ENCODE measurements at places on chromosomes 3 and 15. TPM values are rescaled to one million over a fixed set of nuclear protein-coding genes. Genes with fewer than 3 reads are reported as not detected.

The SKOR1 gene
- total RNA-seq, result not detected

The C3orf33 gene
- 1.1 TPM for total RNA-seq

The CASR gene
- total RNA-seq, result not detected

The PCSK6 gene
- total RNA-seq, result not detected

The GREM1 gene
- 848 TPM for total RNA-seq

The VGLL3 gene
- 97.3 TPM for total RNA-seq

The CFAP44 gene
- total RNA-seq, result 1.9 TPM

The CTXN2 gene
- total RNA-seq, result not detected

The TRH gene
- not detected for total RNA-seq

The UBA7 gene
- 18.6 TPM for total RNA-seq

The CIAO2A gene
- 69.4 TPM for total RNA-seq

The CNOT10 gene
- total RNA-seq, result 19.4 TPM

The IL17RB gene
- under 0.01 TPM for total RNA-seq

The CPLX3 gene
- not detected for total RNA-seq

The SEMA6D gene
- total RNA-seq, result 18.3 TPM

The FMN1 gene
- 29.4 TPM for total RNA-seq

The MESP1 gene
- total RNA-seq, result under 0.01 TPM

The SPSB4 gene
- total RNA-seq, result not detected

The C3orf49 gene
- not detected for total RNA-seq

The TMEM207 gene
- total RNA-seq, result not detected

The AGBL1 gene
- total RNA-seq, result not detected

The SLC28A2 gene
- not detected for total RNA-seq

The SUSD5 gene
- total RNA-seq, result 2.9 TPM
